ENCODE measurements at places on chromosomes 11 and 22.

DNA sequence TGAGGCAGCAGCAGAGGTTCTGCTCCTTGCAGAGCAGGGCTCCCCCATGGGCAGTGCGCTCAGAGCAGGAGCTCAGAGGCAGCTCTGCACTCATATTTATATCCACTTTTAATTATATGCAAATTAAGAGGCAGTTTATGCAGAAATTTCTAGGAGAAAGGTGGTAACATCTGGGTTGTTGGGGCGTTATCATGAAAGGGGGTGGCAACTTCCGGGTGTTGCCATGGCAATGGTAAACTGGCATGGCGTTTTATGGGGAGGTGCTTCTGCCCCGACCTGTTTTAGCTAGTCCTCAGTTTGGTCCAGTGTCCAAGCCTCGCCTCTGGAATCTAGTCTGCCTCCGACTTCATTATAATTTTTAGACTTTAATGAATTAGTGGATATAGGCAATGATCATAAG is 1191.7 kb downstream of the TBC1D22A start:
- no peak for DNase-seq

- no peak for DNase-seq
These were observed 892.9 kb downstream of the OPCML start for GRCh38 chr11:132639403-132639802.

GRCh38 chr22:48407256-48407955 is 1420.3 kb downstream of the BRD1 start:
- DNase-seq: no peak

DNA sequence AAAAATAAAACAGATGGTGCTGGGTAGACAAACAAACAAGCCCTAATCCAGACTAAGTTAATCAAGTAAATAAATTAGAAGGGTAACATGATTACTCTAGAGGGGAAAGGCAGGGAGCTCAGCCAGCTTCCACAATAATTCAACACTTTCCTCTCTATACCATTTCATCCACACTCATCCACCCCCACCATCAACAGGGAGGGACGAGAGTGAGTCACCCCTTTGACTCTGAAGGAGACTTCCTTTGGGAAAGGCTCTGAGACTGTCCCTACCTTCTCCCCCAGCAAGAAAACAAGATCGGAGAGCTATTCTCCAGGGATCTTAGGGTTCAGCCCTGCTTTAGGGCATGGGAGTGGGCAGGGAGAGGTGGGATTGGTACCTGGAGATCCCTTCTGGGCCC is 33.1 kb downstream of the TRIM66 start:
- DNase-seq: no peak

- DNase-seq: no peak
These were observed 14.5 kb downstream of the CSRP3 start for GRCh38 chr11:19187114-19187832.

DNA sequence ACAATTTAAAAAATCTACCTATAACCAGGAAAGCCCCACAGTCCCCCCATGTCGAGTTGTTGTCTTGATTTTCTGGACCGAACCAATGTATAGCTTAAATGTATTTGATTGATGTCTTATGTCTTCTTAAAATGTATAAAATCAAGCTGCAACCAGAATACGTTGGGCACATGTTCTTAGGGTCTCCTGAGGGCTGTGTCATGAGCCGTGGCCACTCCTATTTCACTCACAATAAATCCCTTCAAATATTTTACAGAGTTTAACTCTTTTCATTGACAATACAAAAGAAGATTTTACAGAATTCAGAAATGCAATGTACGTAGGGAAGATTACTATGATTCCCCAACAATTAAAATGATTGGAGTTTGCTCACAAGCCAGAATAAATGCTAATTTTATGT is 428.7 kb upstream of the RAG2 start:
- DNase-seq: no peak

DNA sequence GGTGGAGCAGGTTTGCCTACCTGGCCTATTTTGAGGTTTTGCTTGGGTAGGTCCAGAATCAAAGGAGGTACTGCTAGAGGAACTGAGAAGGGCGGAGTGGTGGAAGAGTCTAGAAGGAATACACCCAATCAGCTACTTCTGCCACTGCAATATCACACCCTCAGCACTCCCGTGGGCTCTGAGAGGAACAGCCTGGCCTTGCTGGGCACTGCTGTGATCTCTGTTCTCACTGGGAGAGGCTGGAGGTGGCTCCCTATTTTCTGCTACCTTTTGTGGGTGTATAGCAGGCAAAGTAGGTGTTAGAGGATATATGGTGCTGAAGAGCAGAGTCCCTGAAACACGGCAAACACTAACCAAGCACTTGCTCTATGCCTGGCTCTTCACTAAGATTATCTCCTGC is 25.0 kb upstream of the IGSF22 start:
- DNase-seq: no peak

GRCh38 chr11:34915136-34916014 is 804 bp downstream of the APIP start:
- DNase-seq: no peak

DNA sequence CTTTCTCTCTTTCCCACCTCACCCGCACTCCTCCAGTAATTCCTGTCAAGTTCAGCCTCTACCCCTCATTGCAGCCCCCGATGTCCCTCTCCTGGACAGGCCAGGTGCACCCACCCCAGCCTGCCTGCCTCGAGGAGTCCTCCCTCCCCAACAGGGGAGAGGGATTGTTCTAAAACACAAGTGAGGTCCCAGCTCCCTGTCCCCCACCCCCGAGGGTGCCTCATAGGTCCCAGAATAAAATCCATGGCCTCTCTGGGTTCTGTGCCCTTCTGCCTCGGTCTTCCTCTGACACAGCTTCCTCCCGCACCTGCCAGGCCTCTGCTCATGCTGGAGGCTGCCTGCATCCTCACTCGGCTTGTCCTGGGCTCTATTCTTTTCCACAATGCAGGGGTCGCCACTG is 720.1 kb downstream of the BRD1 start:
- DNase-seq: no peak

DNA sequence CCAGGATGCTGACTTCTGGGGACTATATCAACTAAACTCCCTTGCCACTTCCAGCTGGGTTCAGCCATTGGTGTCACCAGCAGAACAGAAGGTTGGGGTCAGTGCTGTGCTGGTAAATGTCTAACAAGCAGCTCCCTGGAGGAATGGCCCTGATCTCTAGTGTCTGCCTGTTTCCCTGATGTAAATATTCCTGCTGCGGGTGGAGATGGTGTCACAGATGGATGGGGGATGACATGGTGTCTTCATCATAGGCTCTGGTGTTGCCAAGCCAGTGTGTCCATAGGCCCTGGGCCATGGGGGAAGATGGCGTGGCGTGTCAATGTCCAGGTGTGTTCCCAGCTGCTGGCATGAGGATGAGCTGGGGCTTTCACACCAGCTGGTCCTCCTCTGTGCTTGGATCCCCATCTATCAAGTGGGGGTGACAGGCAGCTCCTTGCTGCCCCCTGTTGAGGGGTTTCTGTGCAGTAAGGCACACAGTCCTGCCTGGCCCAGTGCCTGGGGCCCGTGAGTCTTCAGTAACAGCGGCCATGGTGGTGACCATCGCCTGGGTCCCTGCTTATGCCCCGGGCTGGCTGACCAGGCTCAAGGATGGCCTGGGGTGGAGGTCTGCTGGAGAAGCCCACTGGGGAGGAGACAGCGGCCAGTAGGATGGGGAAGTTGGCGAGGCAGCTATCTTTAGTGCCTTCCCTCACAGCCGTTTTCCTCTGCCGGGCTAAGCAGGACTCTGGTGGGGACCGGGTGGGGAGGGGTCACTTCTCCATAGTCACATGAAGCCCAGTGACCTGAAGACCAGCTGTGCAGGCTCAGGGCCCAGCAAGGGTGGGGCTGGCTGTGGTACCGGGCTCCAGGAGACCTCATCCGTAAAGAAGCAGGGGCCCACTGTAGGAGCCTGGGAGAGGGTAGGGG is 12.7 kb downstream of the RPL3 start:
- DNase-seq: no peak

All from Panc1 (cell line).